ENCODE measurements at places on chromosomes 5 and 9. TPM values are rescaled to one million over a fixed set of nuclear protein-coding genes. Genes with fewer than 3 reads are reported as not detected.

The PTGDS gene
- total RNA-seq = 57.9 TPM

GRCh38 chr9:72334658-72335337 is 30.2 kb downstream of the ZFAND5 start:
- H3K4me1 ChIP-seq = no peaks in the 10 kb centered on the region
- DNase-seq = no peak
- peaks cover 10% of the 10 kb centered on the region for H3K27me3 ChIP-seq
- no peak overlapping the region for H3K27ac ChIP-seq
- H3K36me3 ChIP-seq = no peaks in the 10 kb centered on the region

The FAM163B gene
- not detected for total RNA-seq

The SLC6A7 gene
- total RNA-seq = under 0.01 TPM

GRCh38 chr9:28413471-28413870 is 840.2 kb upstream of the C9orf72 start:
- H3K27me3 ChIP-seq = no peaks in the 10 kb centered on the region

Data from osteoblast (primary cell).